ENCODE measurements at places on chromosomes 16 and 17.
A peak's percentile ranks its signal among the peaks of the same experiment; 100 is the strongest.

DNA sequence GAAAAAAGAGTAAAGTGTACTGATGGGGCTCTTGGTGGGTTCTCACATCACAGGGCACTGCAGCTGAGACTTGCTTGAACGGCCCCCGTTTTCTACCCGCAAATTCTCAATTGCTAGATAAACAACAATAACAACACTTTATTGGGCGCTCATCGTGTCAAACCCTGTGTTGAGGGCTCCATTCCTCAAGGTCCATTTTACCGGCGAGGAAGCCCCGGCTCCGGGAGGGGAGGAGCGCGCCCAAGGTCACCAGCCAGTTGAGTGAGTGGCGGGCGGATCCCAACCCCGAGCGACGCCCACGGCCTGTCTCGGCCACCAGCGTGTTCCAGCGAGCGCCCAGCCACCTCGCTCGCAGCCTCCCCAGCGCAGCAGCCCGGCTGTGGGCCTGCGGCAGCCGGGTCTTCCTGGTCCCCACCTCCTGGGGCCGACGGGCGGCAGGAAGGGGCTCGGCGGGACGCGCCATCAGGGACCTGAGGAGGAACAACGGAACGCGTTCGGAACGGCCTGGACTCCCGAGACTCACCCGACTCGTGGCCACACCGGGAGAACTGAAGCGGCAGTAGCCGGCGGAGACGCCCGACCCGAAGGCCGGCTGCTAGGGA, 373 bp downstream of the CMC2 start:
- peak; percentile 64 for DNase-seq

GRCh38 chr16:88282564-88283395, 100.0 kb upstream of the ZNF469 start:
- no peak for DNase-seq

DNA sequence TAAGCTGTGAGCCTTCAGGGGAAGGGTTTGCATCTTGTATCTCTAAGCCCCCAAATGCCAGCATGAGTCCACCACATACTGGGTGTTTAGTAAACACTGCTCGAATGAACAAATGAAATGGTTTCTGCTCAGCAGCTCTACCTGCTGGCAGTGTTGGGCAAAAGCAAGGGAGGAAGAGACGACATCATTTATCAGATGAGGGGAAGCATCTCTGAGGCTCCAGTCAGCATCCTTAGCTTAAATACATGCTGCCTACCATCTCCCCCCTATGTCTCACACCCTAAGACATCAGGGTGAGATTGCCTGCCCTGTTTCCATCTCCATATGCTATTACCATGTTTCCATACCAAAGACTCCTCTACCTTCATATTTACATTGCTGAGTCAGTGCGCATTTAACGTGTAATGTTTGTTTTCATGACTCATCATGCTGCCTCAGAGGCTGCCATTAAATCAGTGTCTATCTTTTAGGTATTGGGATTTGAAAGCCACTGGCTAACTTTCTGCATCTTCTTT, 379.8 kb downstream of the UTP18 start:
- peak; percentile 16 for DNase-seq

DNA sequence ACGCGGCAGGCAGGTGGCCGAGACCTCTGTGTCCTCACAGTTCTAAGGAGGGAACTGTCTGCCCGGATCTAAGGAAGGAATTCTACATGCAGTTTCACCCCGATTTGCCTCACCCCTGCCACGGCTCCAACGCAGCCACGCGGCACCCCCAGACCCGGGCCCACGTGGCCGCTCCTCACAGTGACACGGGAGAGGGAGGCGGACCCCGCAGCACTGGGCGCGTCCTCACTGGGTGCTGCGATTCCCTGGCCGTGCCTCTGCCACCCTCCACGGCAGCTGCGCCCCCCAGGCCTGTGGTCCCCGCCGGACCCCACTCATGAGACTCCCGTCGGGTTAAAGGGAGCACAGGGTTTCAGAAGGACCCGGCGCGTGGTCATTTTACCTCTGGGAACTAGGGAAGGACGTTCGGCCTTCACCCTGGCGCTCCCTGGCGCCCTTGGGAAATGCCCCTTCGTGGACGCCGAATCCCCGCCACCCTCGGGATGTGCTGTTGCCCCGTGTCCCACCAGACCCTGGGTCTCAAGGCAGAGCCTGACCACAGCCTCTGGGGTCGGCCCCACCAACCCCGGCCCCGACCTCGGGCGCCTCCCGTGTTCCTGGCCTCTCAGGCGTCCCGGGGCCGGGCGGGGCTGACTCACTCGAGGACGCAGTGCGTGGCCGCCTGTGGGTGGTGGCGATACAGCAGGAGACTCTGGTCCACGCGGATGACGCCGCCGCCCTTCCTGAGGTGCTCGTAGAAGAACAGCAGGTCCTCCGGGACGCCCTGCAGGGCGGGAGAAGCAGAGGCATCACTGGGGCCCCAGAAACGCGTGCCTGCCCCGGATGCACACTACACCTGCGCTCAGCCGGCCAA, 118.8 kb upstream of the METRNL start:
- DNase-seq = no peak

GRCh38 chr17:2580151-2580550, 13.3 kb upstream of the PAFAH1B1 start:
- no peak for DNase-seq

DNA sequence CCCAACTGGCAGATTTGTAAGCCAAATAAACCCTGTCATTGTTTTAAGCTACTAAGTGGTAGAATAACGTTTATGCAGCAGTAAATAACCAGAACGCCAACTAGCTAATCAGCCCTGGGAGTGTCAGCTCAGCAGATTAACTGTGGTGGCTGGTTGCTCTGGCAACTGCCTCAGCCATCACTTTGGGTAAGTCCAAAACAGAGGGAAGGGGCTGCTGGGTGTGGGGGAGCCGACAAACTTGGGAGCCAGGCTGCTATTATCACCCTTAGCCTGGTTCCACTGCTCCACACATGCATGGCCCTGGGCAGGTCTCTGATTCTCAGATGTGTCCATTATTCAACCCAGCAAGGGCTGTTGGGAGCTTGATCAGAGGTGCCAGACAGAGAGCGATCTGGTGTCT, 22.2 kb upstream of the RHOT1 start:
- no peak for DNase-seq

DNA sequence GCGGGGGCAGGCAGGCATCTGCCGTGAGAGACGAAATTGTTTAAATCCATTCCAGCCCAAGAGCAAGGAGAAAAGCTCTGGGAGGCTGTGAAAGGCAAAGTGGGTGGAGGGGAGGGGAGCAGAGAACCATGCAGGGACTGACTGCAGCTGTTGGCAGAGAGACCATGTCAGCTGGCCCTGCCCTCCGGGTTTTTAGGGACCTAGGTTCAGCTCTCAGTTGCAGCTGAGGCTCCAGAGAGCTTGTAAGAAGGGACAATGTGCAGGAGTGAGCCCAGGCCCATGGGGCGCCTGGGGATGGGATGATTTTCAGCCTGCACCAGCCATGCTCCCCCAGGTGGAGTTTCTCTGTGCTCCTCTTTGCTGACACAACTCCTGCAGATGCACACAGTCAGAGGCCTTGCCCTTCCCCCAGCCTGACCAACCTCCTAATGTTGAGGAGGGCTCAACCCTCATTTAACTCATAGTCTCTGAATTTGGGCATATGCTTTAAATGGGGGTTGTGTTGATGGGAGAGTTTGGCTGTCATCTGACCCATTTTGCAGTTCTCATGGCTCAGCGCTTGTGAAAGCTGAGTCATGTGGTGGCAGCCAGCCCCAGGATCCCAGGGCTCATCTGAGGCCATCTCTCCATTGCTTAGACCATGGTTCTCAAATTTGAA, 70.9 kb downstream of the PLXDC1 start:
- DNase-seq = no peak

GRCh38 chr16:71956486-71956885, 43.7 kb downstream of the PKD1L3 start:
- no peak for DNase-seq

DNA sequence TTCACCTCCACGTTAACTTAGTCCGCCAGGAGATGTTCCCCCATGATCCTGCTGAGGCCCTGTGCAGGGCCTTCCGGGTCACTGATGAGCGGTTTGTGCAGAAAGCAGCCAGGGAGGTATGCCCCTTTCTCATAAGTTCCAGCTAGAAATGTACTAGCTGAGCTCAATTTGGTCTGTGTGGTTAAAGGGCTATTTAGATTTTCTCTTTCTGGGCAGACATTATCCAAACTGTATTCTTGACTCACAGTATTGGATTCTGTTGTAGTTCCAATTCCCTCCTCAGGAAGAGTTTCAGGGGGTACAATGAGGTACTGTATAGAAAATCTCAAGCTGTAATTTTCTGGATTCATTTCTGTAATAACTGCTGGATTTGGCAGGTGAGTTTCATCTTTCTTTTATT, 137.1 kb downstream of the TRIM37 start:
- no peak for DNase-seq

DNA sequence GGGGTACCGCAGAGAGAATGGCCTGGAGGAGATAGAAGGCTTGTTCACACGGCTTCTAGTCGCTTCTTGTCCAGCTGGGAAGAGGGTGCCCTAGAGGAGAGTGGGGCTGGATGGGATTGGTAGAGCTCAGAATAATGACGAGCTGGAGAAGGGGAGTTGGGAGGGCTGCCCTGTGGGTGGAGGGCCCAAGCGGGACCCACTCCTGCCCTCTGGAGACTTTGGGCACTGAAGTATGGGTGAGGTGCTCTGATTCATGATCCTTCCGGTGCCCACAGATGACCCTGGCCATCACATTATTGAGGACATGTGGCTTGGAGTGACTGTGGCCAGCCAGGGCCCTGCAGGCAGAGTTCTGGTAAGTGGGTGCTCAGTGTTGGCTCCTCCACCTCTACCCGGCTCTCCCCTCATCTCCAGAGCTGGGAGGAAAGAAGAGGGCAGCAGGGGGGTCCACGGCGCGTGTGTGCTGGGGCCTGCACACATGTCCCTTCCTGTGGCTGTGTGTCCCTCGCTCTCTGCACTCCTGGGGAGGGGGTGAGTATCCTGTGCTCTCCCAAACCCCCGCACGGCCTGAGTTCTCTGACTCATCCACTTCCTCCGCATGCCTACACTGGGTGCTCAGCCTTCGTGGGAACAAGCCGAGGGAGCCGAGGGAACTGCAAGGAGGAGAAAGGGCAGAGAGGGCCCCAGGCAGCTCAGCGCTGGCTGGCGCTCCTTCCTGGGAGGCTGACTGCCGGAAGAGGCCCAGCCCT, 8.5 kb downstream of the ITGA3 start:
- no peak for DNase-seq

- DNase-seq = no peak
These were observed 37.3 kb downstream of the GRB7 start for GRCh38 chr17:39775031-39775430.

GRCh38 chr17:1573932-1574696, 11.5 kb upstream of the PITPNA start:
- peak; percentile 93 for DNase-seq

DNA sequence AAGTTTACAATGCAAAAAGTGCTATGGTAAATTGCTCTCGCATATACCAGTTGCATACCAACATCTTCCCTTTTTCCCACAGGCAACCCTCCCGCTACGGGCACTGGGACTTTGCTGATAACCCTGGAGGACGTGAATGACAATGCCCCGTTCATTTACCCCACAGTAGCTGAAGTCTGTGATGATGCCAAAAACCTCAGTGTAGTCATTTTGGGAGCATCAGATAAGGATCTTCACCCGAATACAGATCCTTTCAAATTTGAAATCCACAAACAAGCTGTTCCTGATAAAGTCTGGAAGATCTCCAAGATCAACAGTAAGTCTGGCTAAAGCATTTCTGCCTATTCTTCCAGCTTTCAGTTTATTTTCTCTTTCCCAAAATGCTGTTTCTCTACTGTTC, 27.9 kb upstream of the HSBP1 start:
- no peak for DNase-seq

GRCh38 chr16:79069121-79069520, 531.4 kb downstream of the MAF start:
- DNase-seq = no peak

DNA sequence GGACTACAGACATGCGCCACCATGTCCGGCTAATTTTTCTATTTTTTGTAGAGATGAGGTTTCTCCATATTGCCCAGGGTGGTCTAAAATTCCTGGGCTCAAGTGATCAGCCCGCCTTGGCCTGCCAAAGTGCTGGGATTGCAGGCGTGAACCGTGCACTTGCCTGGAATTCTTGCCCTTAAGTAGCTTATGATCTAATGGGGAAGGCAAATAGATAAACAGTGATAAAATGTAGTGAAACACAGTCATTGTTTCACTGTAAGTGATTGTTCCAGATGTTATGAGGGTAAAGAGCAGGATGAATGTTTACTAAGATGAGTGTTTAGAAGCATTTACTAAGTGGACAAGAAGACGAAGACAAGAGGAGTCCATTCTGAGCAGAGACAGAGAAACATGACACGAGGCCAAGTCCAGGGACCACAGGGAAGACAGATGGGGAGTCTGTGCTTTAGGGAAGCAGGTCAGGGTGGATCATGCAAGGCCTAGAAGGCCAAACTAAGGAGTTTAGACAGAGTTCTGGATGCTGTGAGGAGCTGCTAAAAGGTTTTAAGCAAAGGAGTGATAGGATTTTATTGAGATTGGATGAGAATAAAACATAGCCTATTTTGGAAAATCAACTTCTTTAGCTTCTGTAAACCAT, 36.9 kb downstream of the YPEL2 start:
- DNase-seq = no peak

DNA sequence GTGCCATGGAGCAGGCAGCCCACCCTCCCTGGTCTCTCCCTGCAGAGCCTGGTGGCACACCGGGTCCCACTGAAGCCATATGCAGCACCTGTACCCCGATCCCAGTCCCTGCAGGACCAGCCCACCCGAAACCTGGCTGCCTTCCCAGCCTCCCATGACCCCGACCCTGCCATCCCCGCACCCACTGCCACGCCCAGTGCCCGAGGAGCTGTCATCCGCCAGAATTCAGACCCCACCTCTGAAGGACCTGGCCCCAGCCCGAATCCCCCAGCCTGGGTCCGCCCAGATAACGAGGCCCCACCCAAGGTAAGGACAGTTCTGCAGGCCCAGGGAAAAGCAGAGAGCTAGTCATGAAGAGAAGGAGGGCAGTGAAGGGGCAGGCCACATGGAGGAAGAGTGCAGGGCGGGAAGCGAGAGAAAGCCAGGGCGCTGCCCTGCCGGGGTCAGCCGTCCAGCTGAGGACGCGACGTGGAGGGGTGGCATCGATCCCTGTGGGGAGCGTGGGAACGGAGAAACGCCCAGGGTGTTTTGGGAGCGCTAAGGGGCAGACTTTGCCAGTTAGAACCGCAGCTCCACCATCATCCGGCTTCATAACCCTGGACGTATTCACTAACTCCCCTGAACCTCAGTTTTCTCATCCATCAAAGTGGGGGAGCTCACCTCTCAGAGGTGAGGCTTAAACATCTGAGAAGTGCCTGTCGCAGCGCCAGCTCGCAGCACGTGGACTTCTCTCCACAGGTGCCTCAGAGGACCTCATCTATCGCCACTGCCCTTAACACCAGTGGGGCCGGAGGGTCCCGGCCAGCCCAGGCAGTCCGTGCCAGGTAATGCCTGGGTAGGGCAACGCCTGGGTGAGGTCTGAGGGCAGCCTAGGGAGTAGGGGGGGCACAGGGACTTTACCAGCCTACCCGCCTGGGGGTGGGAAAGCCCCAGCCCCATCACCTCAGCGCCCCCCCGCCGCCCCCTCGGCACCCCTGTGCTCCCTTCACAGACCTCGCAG, 7.6 kb upstream of the C17orf107 start:
- DNase-seq = no peak

DNA sequence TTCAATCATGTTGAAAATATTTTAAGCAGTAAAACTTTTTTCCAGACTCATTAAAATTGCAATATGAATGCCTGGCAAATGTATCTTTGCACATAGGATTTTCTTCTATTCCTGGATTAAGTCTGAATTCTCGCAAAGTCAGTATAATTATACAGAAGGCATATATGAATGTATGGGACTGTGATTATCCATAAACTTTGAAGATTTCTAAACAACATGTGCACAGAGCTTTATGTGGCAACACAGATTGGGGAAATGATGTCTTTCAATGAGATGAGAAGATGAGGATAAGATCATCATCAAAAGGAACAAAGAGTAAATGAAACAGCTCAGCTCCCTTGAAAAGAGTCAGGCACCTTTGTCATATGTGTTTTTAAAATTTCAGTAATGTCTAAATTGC, 635.3 kb downstream of the CDH11 start:
- DNase-seq = no peak
